ENCODE measurements at places on chromosomes 4 and X.

- no peak for DNase-seq
Measured at GRCh38 chr4:115360431-115360830, 247.0 kb upstream of the NDST4 start.

GRCh38 chr4:174834477-174834876 is 5.4 kb upstream of the GLRA3 start:
- DNase-seq = no peak

DNA sequence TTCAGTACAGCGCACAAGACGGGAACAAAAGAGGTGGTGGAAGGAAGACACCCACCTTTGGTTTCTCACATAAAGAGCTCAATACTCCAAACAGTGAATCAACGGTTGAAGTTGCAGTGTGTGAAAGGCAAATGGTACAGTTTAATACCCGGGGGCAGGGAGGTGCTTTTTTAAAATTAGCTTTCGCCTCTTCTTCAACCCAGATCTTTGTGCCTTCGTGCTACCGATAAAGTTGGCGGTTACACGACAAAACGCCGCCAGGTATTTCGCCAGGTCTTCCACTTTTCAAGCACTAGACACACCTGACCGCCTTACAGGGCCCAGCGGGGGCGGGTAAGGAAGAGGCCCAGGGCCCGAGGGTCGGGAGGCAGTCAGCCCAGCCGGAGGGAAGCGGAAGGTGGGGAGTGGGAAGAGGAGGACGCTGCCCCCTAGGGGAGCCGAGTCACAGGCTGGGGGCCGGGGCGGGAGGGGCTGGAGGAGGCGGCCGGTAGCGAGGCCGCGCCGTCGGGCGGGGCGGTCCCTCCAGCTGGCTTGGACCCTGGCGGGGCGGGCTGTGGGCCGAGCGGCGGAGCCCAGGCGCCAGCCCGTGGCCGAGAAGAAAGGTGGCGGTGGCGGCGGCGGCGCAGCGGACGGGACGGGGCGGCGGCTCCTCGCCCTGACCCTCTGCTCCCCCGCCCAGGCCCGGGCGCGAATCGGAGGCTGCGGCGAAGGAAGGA is 16.0 kb downstream of the UTP3 start:
- DNase-seq = peak; percentile 48

DNA sequence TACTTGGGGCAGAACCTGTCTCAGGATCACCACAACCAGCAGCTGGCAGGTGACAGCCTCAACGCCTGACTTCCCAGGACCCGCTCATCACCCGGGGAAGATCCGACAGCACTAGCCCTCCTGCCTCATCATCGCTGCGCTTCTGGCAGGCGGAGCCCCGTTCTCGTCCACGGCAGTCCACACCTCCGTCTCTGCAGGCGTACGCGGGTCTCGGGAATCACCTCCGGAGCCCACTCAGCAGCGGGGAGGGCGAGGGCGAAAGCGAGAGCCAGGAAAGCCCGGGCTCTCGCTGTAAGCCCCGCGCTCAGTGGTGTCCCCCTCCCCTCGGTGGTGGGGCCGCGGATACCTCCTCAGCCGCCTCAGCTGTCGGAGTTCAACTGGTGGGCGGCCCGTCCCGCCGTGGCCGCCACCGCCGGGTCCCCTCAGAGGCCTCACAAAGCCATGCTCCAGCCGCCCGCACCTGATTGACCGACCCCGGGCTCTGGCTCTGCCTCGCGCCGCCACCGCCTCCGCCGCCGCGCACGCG is 518 bp upstream of the CNKSR2 start:
- DNase-seq = peak; percentile 40

GRCh38 chr4:184689681-184690080 is 40.1 kb downstream of the PRIMPOL start:
- DNase-seq = no peak

- no peak for DNase-seq
Measured at GRCh38 chr4:23337292-23337691, 552.6 kb downstream of the PPARGC1A start.

GRCh38 chr4:40379248-40379647 is 44.1 kb downstream of the CHRNA9 start:
- DNase-seq = no peak

DNA sequence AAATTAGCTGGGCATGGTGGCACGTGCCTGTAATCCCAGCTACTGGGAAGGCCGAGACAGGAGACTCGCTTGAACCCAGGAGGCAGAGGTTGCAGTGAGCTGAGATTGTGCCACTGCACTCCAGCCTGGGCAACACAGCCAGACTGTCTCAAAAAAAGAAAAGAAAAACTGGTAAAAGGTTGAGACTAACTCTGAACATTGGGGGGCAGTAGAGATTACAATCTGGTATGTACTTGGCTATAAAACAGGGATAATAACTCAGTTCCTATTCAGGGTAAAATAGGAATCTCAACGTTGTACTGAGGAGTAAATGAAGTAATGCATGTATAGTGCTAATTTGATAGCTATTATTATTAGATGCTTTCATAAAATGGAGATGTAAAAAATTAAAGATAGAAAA is 12.5 kb upstream of the KLF8 start:
- no peak for DNase-seq

GRCh38 chrX:43702079-43702524 is 46.0 kb downstream of the MAOA start:
- no peak for DNase-seq

GRCh38 chrX:4690521-4690920 is 977.1 kb upstream of the PRKX start:
- DNase-seq = no peak

GRCh38 chr4:78707268-78707667 is 68.9 kb upstream of the BMP2K start:
- no peak for DNase-seq

DNA sequence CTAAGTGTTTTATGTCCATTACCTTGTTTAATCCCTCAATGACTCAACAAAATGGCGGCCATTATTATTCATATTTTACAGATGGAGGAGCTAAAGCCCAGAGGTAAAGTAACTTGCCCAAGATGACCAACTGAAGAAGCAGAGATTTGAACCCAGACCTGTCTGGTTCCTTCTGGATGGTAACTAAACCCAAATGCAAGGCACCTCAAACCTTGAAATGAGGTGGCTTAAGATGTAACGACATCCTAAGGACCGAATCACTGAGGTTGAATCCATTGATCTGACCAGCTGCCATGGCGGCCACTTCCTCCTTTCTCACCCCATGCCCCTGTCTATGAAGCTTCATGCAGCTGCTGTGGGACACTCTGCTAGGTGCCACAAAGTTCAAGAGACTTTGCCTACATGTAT is 932 bp downstream of the TLR10 start:
- no peak for DNase-seq

GRCh38 chr4:120209706-120210105 is 143.1 kb upstream of the MAD2L1 start:
- DNase-seq = no peak

DNA sequence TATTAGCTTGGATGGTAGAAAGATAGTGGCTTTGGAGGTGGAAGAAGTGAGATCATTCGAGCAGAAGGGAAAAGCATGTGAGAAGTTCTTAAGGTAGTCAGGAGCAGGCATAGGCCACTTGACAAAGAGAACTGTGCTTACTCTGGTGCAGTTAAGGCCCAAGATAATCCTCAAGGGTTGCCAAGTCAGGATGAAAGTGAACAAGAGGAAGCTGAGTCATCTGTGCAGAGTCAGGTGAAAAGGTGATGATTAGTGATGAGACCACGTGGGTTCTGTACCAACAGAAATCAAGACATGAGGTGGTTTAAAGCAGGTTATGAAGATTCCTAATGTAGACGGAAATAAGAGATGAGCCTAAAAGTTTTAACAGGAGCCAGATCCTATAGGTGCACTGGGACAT is 369.8 kb downstream of the DTHD1 start:
- no peak for DNase-seq

DNA sequence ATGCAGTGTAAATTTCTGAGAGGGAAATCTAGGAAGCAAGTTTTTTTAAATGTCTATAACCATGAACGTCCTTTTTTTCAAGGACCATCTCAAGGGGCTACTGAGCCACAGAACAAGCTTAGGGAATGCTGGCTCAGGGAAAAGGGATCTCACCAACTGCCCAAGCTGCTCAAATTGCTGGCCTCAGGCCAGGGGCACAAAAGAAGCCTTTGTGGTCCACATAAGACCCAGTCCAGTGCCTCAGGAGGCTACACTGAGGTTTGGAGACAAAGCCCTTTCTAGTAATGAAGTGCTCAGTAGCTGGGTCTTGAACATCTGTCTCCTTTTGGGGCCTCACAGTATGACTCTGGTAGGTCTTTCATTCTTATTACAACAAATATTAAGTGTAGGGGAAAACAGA is 305.5 kb downstream of the RAB28 start:
- DNase-seq = no peak

- DNase-seq = no peak
Measured at GRCh38 chr4:152021788-152022438, 261.1 kb upstream of the GATB start.

DNA sequence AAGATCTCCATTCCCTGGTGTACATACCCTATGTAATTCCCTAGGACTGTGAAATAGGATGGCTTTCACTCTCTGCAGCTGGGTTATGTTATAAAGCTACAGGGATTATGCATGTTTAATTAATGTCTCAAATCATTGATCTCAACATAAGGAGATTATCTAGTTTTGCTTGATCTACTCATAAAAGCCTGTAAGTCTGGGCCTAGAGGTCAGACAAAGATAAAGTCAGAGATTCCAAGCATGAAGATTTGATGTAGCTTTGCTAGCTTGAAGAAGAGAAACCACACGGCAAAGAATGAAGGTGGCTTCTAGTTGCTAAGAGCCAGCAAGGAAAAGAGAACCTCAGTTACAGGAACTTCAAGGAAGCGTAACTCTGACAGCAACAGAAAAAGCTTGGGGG is 456.9 kb downstream of the CCSER1 start:
- no peak for DNase-seq

- DNase-seq = no peak
Measured at GRCh38 chr4:181006499-181007260, 1236.5 kb upstream of the TENM3 start.

GRCh38 chr4:28010577-28011240 is 1150.1 kb downstream of the STIM2 start:
- DNase-seq = no peak

DNA sequence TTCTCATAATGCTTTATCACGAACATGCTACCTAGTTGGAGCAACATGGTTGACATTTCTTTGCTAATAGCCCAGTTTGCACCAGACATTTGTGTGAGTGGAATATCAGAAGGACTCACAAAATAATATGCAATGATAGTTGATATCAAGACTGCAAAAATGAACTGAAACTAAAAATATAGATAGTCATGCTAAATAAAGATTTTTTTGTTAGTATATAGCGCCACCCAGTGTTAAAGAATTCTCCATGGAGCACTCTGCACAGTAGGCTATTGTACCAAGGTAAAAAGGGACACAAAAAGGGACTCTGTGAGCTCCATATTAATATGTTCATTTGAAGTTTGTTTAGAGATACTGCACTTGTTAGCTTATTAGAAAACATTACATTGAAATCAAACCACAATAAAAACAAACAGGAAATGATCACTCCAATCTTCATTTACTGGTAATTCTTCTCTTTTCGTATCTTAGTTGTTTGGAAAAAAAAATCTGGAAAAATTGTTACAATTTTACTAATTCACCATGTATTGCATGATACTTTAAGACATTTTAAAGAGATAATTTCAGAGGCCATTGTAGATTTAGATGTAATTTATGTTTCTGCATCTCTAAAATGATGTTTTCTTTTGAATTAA is 1509.6 kb downstream of the ADGRL3 start:
- no peak for DNase-seq

GRCh38 chr4:137510557-137511265 is 21.6 kb downstream of the PCDH18 start:
- DNase-seq = no peak

DNA sequence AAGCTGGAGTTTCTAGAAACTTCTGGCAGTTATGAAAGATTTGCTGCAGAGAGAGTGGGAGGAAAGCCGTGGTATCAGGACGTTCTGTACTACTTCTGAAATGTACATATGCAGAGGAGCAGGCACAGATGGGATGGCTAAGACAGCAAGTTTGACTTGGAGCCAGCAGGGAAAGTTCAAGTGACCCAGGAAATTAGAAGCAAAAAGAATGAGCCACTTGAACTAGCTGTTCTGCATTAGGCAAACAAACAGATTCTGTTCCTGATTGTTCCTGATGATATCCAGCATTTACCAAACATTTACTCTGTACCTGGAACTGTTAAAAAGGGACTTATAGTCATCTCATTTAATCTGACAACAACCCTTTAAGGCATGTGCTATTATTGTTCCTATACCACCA is 41.4 kb upstream of the CXCL13 start:
- DNase-seq = no peak

GRCh38 chrX:151870602-151871001 is 42.1 kb upstream of the MAGEA4 start:
- no peak for DNase-seq

Measured in stimulated activated CD4-positive, alpha-beta T cell treated with anti-CD3 and anti-CD28 coated beads, Interleukin-1b, Interleukin-23, amount 100 ng/mL, for 24 hours (primary cell).